ENCODE measurements at places on chromosomes 2 and 18.

- no peak for DNase-seq
Observed at GRCh38 chr2:225996462-225996828, 596.9 kb downstream of the NYAP2 start.

GRCh38 chr2:32258242-32258641 is 6.4 kb downstream of the NLRC4 start:
- DNase-seq, result no peak

GRCh38 chr2:190405070-190405469 is 3.1 kb upstream of the MFSD6 start:
- DNase-seq, result no peak

DNA sequence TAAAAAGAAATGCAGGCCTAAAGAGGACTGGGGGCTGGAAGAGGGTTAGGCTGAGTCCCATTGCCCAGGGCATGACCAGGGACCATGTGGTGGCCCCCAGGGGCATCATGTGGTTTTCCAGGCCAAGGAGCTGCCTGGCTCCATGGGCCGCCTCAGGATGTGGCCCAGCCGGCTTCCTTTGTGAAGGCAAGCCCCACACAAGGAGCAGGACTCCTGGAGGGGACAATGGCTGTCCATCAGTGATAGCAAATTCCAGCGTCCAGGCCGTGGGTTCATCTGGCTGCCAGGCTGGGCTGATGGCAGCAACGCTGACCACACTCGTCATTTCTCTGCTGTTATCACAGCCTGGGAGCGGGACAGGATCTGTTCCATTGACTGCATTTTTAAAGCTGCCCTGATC is 82.5 kb downstream of the GBX2 start:
- DNase-seq, result no peak

- no peak for DNase-seq
Observed at GRCh38 chr2:129004485-129004884, 685.8 kb upstream of the HS6ST1 start.

DNA sequence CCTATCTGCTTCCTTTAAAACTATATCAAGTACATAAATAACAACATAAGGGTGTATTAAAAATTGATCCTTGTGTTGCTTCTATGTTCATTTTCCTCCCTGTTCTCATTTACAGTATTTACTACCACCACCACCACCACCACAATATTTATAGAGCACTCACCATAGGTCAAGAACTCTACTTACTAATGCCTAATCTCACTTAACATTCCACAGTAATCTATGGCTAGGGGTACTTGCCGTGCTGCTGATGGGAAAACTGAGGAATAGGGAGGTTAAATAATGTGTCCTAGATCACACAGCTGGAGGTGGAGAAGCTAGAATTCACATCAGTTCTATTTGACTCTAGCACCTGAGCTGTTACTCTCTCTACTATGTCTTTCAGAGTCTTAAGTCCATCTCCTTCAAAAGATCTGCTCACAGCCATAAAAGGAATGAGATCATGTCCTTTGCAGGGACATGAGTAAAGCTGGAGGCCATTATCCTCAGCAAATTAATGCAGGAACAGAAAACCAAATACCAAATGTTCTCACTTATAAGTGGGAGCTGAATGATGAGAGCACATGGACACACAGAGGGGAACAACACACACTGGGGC is 54.1 kb upstream of the ZNF385B start:
- DNase-seq, result no peak
